ENCODE measurements at places on chromosomes 7 and 10.

GRCh38 chr10:92240289-92241157 lies 50.4 kb downstream of the CPEB3 start:
- DNase-seq, result peak; percentile 55

DNA sequence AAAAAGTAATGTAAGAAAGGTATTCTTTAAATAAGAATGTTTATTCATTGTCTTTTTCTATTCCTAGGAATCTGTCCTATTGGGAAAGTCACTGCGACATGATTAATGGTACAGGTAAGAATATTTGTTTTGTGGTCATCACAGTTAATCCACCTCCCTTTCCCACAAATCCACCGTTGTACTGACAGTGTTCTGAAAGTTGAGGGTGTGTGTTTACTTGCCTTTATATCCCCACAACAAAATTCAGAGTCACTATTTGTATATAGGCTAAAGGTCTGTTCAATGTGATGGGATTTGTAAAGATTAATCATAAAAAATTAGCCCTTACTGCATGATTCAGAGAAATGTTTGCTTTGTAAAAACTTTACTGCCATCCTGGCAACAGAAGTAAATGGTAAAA lies 27.9 kb downstream of the CD36 start:
- no peak for DNase-seq

GRCh38 chr10:78664929-78665553 lies 403.7 kb upstream of the ZMIZ1 start:
- DNase-seq, result peak; percentile 8

DNA sequence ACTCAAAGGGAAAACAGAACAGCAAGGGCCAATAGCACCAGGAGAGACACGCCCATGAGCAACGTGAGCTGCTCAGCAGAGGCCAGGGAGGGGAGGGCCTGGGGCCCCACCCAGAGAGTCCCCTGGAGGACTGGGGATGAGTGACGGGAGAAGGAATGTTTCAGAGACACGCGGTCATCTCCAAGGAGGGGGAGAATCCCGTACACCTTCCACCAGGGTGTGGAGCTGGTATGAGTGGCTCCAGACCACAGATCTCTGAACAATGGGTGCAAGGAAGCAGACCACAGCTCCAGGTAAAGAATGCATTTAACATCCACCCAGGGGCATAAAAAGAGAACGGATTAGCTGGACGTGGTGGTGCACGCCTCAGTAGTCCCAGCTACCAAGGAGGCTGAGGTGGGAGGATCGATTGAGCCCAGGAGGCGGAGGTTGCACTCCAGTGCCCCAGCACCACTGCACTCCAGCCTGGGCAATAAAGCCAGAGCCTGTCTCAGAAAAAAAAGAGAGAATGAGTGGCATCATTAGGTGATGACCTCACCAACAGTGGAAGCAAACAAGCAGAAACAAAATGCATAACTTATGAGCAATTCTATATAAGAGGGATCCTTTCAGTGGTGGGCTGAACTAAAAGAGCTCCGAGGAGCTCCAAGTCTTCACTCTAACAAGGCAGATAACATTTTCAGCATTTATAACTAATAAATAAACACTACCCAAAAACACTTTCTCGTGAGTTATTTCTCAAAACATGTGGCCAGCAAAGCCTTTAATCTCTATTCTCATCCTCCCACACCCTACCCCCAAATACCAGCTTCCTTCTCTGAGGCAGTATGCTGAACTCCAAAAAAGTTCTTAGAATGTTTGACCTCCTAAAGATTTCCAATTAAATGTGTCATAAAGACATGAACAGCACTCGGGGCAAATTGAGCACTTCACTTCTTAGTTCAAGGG lies 12.5 kb downstream of the PSAP start:
- no peak for DNase-seq

DNA sequence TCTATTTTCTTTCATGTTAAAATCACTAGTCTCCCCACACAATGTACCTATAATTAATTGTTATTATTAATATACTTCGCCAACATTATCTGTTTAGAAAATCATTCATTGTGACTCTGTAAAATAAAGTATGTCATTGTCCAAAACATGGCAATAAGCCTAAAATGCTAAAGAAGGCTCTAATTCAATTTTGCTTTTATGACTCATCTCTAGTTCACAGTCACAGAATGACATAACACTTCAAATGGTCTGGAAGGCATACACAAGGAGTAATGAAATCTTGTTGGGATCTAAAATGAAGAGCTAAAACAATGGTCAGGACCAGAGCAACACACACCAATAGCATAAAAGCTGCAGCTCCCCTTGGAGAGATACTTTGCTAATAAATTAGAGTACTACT lies 505.8 kb downstream of the GPAM start:
- no peak for DNase-seq

GRCh38 chr7:79714081-79714480 lies 260.6 kb upstream of the MAGI2 start:
- no peak for DNase-seq

DNA sequence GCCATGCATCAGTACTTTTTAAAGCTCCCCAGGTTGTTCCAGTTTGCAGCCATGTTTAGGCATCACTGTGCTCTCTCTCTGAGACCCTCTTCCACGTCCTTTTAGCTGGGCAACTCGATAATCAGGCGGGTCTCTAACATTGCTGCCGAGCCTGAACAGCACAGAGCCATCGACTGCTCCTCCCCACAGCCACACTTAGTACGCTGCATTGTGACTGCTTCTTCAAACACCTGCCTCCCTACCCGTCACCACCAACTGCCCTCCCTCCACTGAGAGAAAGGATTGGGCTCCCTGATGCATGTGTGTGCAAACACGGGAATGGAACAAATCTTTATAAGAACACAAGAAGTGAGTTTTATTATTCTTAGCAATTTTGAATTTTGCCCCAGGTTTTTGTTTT lies 11.4 kb upstream of the TACR2 start:
- DNase-seq, result no peak

GRCh38 chr7:102426268-102427018 lies 6.9 kb upstream of the ORAI2 start:
- DNase-seq, result peak; percentile 78

- no peak for DNase-seq
Observed at GRCh38 chr7:121505021-121505420, 108.9 kb upstream of the FAM3C start.

GRCh38 chr7:47764746-47765145 lies 182.8 kb upstream of the TNS3 start:
- no peak for DNase-seq

- no peak for DNase-seq
Observed at GRCh38 chr7:80618096-80618495, 20.3 kb upstream of the CD36 start.

- no peak for DNase-seq
Observed at GRCh38 chr10:62165803-62166202, 102.8 kb downstream of the RTKN2 start.

- DNase-seq, result no peak
Observed at GRCh38 chr7:37013771-37014170, 289.5 kb upstream of the AOAH start.

GRCh38 chr7:17526621-17527020 lies 228.2 kb downstream of the AHR start:
- no peak for DNase-seq
